Amniotic epithelial cell (primary cell): ENCODE measurements at places on chromosomes 6 and 20.

- peak; percentile 11 for DNase-seq
These were observed 91.0 kb downstream of the GFRA4 start for GRCh38 chr20:3572151-3572550.

DNA sequence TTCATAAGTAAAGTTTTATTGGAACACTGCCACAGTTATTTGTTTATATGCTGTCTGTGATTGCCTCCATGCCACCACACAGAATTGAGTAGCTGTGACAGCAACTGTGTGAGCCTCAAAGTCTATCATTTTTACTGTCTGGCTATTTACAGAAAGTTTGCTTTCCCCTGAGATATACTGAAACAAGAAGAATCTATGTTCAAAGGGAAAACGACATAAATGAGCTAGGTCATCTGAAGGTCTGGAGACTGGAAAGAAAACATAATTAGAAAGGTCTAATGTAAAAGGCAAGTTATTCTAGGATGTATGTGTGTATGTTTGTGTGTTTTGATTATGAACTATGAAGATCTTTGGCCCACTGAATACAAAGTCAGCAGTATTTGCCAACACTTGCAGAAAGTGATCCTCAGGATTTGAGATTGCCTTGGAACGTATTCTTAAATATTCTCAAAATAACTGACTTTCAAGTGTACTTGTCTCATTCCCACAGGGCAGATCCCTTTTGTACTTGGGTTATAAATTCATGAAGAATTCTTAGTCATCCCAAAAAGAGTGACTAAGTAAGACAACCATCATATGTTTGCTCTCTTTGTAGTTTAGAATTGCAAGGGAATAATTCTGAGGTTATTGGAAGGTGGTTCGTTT, 677.7 kb downstream of the DOK5 start:
- no peak for DNase-seq

GRCh38 chr6:79034865-79035264, 43.2 kb downstream of the PHIP start:
- DNase-seq, result peak; percentile 15

DNA sequence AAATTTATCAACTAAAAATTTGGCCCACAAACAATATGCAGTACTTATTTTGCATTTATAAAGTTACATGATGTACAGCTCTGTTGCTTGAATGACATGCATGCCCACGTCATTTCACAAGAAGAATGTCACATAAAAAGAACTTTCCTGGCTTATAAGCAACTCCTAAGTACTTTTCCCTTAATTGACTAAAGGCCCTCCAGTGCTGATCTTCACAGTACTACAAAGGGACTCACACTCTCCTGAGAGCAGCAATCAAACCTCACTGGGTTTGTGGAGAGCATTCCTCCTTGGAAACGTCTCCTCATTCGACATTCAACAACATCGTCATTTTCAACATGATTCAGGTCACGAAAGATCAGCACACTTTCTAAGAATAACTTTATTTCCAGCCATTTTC, 111.1 kb downstream of the IPCEF1 start:
- DNase-seq, result no peak

DNA sequence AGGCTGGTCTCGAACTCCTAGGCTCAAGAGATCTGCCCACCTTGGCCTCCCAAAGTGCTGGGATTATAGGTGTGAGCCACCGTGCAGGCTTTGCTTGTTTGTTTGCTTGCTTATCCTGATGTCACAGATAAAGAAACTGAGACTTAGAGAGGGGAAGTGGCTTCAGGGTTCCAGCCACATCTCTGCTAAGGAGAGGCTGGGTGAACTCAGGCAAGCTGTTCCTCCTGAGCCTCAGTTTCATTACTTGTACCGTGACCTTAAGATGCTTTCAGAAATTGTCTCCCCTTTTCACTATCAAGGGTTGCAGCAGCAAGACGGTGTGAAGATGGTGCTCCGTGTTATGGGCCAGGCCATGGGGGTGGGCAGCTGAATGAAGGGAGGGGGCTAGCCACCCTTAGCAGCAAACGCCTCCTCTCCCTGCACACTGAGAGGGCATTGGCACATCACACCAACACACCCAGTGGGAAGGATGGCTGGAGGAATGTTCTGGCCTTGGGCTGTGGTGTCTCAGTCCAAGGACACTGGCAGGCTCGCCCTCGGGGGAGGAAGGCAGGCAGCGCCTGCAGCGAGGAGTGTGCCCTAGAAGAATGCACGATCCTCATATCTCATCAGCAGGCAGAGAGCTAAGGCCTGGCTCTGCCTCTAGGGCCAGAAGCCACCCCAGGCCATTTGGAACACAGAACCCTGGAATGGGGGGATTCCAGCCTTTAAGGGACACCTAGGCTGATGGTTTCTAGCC, 48.2 kb upstream of the TLDC2 start:
- peak; percentile 83 for DNase-seq

DNA sequence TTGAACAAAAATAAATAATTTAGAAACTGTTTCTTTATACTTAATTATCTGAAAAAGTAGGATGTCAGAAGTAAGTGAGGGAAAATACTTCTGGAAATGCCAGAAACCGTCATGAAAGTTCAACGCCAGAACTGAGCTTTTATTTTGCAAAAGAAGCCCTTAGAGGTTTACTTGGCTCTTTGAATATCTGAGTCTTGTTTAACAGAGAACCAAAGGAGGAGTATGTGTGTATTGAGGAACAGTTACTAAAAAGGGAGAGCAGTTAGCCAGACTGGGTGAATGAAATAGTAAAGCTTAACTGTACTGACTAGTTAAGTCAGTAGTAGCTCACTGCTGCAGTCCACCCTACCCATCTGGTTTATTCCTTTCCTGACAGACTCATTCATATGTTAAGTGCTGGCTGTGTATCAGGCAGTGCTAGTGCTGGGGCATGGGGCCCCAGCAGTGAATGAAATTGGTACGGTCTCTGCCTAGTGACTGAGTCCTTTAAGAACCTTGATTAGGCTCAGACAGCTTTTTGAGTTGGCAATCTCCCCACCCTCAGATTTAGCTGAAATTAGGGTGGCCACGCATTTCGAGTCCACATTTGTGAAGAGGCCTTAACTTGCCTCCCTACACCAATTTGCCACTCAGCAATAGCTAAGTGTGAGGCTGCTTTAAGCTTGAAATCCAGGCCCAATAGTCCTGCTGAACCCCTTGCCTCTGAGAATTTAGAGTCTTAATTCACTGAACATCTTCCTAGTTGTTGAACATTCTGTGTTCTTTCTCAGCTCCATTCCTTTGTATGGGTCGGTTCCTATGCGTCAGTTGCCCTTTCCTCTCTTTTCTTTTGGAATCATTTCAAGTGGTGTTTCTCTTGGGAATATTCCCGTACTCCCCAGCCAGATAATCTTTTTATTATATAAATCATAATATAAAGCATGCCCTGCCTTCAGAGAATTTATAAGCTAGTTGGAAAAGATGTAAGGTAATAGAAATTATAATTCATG, 20.2 kb downstream of the MAP3K4 start:
- no peak for DNase-seq

DNA sequence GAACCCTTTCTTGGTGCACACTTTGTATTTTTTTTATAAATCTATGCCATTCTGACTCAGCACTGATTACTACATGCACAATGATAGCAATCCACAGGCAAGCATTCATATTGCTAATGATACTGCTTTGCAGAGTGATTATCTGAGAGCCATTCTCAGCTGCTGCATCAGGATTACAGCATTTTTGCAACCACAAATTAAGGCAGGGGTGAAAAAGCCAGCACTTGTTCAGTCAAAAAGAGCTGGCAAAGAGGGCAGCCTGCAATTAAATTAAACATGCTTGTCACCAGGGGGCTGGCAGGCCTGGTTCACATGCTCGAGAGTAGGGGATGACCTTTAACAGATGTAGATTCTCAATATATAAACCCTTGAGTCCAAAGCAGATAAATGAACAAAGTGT, 40.7 kb upstream of the SLC17A4 start:
- DNase-seq, result peak; percentile 5

- DNase-seq, result no peak
These were observed 95.2 kb upstream of the INSM1 start for GRCh38 chr20:20272686-20273085.

GRCh38 chr20:63135411-63135810, 80.5 kb downstream of the YTHDF1 start:
- DNase-seq, result no peak

DNA sequence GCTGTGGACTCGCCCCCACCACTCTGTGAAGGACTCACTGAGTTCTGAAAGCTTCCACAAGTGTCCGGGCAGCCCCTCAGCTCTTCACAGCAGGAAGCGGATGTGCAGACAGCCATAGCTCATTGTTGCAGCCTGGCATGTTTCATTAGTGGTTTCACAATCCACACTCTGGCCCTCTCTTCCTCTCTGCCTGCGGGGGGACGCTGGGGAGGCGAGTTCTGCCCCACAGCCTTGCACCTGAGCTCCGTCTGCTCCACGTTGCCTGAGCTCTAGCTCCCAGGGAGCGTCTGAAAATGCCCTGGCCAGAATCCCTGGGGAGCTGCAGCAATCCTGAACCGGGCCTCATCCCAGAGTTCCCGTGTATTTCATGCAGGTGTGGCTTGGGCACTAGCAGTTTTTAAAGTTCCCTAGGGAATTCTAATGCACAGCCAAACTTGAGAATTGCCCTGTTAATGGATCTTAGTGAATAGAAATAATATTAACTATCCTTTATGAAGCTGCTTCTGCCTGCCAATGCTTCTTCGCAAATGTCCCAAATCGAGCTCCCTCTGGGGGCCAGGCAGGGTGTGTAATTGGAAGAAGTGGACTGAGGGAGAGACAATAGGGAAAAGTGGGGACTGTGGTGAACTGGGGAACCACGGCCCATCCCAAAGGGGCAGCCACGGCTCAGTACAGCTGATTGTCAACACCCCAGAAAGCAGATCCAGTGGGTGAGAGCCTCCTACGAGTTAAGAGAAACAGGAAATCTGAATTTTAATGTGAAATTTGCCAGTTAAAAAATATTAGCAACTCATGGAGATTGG, 51.5 kb downstream of the CTCFL start:
- peak; percentile 8 for DNase-seq

DNA sequence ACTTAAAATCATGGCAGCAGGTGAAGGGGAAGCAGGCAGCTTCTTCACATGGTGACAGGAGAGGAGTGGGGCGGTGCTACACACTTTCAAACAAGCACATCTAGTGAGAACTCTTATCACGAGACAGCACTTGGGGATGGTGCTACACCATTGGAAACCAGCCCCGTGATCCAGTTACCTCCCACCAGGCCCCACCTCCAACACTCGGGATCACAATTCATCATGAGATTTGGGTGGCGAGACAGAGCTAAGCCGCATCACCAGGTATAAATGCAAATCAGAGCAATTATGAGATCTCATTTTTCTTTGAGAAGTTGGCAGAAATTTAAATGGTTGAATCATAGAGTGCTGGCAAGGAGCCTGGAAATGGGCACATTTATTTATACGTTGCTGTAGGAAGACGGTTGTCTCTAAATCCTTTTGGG, 31.4 kb downstream of the IGF2R start:
- peak; percentile 43 for DNase-seq

GRCh38 chr6:32086661-32087573, 22.2 kb downstream of the TNXB start:
- peak; percentile 86 for DNase-seq

- no peak for DNase-seq
These were observed 5.9 kb upstream of the SULF2 start for GRCh38 chr20:47791084-47791599.

GRCh38 chr6:74167511-74167910, 471.5 kb downstream of the CD109 start:
- no peak for DNase-seq

- DNase-seq, result peak; percentile 72
These were observed 47.9 kb upstream of the CCDC167 start for GRCh38 chr6:37547564-37548061.

GRCh38 chr6:88872962-88873361, 90.5 kb downstream of the RNGTT start:
- no peak for DNase-seq

DNA sequence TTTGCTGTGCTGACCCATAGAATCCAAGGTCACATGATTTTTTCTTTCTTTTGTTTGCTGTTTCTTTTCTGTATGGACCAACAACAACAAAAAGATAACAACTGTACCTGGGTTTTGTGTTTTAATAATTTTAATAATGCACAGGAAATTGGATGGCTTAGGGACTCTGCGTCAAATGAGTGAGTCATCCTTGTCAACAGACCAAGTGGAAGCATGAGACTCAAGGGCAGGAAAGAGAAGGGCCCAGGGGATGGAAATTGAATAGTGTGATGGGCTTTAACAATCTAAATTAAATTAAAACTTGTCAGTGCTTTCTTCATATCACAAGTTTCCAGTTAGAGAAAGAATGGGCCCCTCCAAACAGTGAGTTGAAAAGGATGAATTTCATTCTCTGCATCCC, 413.0 kb downstream of the PREX1 start:
- no peak for DNase-seq

DNA sequence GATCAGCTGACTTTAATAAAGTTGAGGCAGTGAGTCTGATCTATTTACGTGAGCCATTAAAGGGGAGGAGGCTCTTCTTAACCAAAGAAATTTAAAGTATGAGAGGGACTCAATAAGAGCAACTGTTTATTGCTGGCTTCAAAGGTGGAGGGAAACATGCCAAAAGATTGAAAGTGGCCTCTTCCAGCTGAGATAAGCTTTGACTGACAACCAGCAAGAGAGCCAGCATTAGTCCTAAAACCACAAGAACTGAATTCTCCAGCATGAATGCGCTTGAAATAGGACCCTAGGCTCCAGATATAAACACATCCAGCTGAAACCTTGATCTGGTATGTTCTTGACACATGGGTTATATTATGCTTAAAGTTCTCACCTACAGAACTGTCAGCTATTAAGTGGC, 123.1 kb upstream of the GJE1 start:
- peak; percentile 89 for DNase-seq

GRCh38 chr20:33568378-33568777, 78.5 kb downstream of the CBFA2T2 start:
- no peak for DNase-seq
